ENCODE measurements at places on chromosomes 6 and 20.

DNA sequence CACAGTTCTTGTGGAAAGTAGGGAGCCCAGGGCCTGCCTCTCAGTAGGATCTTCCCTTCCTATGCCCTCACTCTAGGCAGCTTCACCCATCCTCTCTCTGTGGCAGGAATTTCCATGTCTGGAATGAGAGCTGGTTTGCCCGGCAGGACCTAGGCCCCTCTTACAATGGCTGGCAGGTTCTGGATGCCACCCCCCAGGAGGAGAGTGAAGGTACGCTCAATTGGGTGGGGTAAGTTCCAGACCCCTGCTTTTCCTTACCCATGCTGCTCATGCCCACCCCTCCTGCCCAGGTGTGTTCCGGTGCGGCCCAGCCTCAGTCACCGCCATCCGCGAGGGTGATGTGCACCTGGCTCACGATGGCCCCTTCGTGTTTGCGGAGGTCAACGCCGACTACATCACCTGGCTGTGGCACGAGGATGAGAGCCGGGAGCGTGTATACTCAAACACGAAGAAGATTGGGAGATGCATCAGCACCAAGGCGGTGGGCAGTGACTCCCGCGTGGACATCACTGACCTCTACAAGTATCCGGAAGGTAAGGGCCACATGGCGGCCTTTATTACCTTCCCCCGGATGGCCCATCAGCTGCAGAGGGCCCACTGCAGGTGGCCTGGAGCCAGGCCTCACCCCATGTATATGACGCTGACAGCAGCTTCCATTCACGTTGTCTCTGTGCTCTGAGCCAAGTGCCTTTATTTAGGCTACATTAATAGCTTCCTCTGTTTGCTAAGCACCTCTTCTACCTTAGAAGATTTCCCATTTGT, 22.8 kb downstream of the TGM6 start:
- DNase-seq: no peak

DNA sequence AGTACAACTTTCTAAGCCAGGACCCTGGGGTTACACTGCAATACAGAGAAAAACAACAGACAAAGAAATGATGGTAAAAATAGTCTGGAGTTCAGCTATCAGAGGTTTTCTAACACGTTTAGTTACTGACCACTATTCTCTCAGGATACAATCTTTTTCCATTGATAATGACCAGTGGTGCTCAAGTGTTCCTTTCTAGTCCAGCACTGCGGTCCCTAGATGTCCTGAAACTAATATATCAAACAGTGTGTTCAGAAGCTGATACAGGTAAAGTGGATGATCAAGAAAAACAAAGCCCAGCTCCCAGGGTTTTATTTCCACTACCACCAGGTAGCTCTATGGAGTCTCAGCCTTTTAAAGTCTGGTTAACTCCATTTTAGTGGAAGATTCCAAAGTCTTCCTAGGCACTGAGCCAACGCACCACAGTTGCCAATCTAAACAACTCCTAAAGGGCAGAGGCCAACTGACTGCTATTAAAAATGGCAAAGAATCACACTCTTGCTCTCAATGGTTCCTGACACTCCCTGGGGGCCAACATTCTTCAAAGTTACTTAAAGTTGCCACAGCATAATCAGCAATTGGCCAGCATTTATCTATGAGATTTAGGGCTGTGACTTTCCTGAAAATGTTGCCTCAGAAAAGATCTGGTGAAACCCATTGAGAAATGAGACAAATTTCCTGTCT, 38.2 kb downstream of the DZANK1 start:
- DNase-seq: no peak

DNA sequence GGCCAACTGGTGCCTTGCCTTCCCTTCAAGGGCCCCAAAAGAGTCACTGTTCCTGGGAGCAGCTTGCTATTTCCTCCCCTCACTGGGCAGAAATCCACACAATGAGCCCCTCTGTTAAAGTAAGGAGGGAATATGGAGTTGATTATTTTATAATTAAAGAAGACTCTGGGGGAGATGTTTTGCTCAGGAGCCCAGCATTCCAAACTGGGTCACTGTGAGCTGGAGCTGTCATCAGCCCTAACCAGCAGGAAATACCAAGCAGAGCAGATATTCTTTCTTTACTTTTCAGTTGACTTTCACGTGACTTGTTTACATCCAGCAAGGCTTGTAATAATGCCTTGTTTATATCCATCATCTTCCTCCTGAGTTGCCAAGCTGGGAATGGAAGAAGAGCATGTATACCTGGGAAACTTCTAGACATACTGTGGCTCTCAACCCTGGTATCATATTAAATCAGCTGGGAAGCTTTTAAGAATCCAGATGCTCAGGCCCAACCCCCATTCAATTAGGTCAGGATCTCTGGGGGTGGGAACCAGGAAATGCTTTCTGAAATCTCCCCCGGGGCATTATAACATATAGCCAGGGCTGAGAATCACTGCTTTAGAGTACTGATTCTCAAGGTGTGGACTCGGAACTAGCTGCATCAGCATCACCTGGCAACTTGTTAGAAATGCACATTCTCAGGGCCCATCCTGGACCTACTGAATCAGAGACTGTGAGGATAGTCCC, 175.6 kb upstream of the MYLIP start:
- no peak for DNase-seq

DNA sequence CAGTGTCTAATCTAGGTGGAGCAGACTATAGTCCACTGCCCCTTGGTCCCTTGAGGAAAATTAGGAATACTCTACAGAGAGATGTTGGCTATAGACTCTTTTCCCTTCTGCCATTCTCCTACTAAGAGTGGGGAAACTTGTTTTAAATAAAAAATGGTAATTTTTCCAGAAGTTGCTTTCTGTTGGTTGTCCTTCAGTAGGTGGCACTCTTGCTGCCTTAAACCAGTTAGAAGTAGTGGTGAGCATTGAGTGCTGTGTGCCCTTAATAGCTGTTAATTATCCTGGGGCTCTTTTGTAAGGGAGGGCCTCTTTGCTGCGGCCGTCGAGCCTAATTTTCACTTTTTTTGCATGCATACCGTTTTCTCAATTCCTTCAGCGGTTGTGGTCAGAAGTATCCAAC, 2.8 kb downstream of the CMTR1 start:
- DNase-seq: no peak

DNA sequence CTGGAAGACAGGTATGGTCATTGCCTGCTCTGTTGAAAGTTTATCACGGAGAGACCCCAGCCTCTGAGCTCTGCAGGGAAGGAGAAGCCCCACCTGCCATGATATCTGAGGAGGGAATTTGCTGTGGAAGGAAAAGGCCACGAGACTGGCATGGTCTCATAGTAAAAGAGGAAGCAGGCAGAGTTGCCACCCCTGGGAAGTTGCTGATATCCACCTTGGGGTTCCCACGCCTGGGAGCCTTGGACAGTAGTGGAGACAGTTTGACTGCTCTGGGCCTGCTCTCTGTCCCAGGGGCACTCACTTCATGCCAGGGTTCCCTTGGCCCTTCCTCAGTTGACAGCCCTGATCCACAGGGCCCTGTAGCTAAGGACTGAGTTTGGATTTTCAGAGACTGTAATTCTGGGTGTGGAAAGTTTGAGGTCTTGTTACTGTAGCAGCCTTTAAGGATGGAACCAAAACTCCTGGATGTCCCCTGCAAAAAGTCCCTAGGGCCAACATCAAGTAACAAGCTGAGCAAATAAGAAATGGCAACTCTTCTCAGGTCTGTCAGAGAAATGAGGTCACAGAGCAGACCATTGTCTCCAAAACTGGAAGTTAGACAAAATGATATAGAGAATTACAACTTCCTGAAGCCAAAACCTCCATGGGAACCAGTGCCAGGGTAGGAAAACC, 6.9 kb upstream of the SIRPB1 start:
- no peak for DNase-seq

Data from neuronal stem cell (in vitro differentiated cells).